Fibroblast of lung (primary cell): ENCODE measurements at places on chromosomes 2 and 18.

DNA sequence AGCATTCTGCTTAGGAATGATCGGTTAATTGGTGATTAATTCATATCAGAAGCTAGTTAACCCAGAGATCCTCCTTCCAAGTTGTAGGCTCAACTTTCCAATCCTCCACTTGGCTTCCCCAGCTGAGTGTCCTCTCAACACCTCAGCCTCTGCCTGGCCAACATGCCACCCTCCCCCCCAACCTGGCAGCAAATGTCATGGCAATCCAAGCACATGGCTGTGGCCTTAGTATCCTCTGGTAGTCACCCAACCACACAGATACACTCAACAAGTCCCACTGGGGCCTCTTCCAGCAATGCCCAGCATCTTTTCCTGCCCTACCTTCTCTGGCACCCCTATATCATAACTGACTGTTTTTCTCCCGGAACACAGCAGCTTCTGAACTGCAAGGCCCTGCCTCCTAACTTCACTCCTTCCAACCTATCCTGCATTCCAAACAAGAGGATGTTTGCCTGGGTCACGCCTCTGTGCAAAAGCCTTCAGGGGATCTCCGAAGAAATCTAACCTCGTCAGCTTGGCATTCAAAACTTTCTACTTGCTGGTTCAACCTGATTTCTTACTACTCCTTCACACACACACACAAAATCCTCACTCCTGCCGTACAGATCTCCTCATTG, 195.0 kb downstream of the CYP26B1 start:
- DNase-seq = no peak

DNA sequence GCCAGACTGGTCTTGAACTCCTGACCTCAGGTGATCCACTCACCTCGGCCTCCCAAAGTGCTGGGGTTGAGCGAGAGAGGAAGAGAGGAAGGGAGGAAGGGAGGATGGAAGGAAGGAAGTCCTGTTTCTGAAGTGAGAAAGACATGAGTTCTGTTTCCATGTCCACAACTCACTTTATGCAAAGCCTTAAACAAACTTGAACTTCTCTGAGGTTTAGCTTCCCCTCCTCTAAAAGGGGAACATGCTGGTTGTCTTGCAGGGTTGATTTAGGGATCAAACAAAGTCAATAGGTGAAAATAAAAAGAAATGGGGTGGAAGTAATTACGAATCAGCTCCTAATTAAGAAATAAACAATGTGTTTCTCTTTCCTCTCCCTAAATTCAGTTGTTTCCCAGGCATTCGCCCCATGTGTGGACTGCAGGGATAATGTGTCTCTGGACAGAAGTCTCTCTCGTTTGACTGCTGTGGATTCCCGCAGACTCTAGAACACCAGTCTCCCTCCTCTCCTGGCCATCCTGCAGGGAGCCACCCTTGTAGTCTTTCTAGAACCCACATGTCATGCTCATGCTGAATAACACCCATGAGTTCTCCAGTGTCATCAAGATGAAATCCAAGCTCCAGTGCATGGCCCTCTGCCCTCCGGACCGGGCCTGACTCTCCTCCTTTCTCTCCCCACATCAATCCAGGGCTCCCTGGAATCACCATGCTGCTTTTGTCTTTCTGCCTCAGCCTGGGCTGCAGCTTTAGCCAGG, 229.3 kb upstream of the TRIB2 start:
- DNase-seq = no peak

DNA sequence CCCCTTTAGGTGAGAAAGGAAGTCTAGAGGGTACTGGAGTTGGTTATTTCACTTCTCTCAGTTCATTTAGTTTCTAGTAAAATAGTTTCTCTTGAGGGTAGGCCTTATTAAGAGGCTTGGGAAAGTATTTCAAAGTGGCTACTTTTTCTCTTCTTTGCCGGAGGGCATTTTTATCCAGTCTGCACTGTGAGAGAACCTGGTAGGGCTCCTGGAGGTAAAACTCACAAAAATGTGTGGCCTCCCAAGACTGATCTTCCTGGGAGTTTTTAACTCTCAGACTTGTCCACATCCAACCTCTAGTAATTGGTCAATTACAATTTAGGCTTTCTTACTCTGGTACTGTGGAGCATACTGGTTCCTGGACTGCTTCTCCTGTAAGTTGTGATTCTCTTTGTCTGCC, 28.0 kb downstream of the EHBP1 start:
- no peak for DNase-seq

DNA sequence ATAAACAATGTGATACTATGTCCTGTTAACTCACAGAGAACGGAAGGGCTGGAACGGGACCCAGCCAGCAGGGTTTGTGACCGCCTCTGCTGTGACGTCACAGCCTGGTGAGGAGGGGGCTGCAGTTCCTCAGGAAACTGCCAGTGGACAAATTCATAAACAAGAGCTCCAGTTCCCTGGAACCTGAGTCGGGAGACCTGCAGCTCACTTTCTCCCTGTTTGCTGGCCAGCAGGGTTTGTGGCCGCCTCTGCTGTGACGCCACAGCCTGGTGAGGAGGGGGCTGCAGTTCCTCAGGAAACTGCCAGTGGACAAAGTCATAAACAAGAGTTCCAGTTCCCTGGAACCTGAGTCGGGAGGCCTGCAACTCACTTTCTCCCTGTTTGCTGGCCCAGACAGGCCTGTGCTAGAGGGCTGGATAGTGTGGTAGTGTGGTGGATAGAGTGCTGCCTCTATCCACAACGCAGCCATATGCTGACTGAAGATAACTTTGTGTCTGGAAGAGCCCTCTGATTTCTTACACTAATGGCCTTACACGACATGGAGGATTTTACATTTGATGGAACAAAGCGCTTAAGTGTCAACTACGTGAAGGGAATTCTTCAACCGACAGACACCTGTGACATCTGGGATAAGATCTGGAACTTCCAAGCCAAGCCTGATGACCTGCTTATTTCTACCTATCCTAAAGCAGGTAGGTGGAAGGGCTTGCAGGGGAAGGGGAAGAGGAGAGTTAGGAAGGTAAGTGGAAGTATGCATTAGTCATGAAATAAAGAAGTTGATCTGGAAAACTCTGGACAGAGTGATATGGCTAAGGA, at the start of gene SULT1C4:
TSS of gene SULT1C4 (plus strand) at position 140 of the 816 bp plus-strand sequence. CDS start at position 524, 384 bp downstream.
- peak; percentile 34 for DNase-seq

DNA sequence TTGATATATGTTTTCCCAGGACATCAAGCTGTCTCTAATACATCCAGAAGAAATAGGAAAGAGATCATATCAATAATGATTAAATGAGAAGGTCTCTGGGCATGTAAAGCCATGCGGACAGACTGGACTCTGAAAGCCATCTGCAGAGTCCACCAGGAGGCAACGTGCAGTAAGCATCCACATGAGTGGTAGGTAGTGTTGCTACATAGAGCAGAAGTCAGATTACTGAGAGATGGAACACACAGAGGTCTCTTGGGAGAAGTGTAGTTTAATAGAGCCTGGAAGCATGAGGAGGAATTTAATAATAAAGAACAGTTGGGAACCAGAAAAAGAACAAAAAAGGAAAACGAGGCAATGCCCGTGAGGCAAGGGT, 758.1 kb upstream of the DDX18 start:
- DNase-seq = no peak

GRCh38 chr2:69076601-69077000, 63.6 kb downstream of the ANTXR1 start:
- DNase-seq = no peak

GRCh38 chr2:61090386-61090921, 24.8 kb downstream of the SANBR start:
- DNase-seq = peak; percentile 14

GRCh38 chr18:60446821-60447220, 74.2 kb upstream of the MC4R start:
- peak; percentile 40 for DNase-seq

GRCh38 chr2:39380525-39381150, 56.4 kb downstream of the MAP4K3 start:
- DNase-seq = peak; percentile 50

DNA sequence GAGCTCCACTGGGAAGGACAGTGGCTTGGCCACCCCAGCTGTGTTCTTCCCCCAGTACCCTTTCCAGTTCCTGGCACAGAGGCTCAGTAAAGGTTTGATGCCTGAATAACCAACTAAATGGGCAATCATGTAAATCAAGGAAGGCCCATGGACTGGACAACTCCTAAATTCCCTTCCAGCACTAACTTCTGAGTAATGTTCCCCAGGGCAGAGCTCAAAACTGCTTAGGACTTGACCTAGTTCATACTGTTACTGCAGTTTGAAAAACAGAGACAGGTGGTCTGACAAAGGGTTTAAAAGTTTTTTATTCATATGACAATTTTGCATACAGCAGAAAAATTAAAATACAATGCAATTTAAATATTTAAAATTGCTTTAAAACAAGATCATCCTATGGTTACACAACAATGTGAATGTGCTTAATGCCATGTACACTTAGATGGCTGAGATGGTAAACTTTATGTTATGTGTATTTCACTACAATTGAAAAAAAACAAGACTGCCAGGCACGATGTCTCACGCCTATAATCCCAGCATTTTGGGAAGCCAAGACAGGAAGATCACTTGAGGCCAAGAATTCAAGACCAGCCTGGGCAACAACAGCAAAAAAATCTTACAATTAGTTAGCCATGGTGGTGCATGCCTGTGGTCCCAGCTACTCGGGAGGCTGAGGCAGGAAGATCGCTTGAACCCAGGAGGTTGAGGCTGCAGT, 26.2 kb downstream of the PCBP1 start:
- DNase-seq = no peak

DNA sequence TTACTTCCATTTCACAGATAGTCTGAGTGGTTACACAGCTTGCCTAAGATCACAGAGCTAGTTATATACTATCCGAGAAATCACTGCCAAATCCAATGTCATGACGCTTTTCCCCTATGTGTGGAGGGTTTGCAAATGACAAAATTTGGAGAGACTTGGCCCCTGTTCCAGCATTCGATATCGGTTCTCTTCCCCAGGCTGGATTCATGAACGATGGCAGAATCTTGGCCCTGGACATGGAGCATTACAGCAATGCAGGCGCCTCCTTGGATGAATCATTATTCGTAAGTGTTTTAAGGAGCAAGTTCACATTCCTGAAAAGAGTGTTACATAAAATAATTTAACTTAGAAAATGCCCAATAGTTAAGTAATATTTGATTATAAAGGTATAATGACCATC, 55.1 kb downstream of the AOX1 start:
- peak; percentile 60 for DNase-seq

GRCh38 chr2:110659248-110659647, 18.6 kb downstream of the BUB1 start:
- no peak for DNase-seq

DNA sequence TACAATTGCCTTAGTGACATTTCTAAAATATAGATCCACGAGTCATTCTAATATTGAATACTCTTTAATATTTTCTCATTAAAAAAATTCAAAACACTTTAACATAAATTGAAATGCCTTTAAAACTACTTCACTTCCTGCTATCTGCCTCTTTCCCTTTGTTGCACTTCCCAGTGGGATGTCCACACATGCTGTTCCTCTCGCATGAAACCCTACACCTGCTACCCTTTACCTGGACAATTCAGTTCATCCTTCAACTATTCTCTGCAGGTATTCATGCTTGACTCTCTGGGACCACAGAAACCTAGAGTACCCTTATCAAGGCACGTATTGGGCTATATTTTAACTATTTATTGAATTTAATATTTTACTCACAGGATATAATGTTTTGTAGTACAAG, 373.3 kb upstream of the GALNT5 start:
- no peak for DNase-seq

- no peak for DNase-seq
Measured at GRCh38 chr2:54226260-54226659, 29.8 kb downstream of the TSPYL6 start.

DNA sequence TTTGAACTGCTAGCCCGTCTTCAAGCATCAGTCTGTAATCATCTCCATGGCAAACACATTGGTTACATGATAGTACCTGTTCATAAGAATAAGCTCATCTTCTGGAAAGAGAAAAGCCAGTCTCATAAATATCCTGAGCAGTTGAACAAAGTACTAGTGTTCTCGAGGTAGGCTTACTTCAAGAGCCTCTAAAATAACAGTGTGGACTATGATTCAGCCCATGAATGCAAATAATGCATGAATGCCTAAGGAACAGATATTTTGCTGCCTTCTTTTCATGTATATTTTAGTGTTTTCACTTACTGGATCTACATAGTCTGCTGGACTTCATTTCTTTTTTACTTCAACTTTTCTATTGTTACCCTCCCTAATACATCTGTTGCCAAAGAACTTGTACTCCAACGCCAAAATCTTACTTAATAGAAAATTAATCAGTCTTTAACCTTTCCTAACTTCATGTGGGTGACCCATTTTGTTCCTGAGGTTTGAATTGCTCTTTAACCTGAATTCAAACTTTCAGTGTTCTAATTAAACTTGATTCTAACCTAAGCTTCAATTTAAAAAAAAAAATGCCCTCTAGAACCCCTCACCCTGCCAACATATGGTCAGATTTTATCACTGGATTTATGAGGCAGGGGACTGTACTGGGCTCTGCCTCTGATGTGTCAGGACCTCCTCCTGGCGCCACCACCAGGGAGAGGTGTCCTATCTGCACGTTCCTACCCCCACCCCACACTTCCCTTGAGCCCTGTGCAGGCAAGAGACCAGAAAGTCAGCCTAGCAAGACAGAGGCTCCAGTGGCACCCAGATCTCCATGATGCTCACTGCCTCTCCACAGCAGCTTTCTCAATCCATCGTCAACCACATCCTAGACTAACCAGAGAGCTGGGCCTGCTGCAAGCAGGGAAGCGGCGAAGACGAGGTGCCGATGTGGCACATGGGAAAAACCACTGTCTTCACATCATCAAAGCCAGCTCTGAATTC, 264.7 kb upstream of the ID2 start:
- no peak for DNase-seq

DNA sequence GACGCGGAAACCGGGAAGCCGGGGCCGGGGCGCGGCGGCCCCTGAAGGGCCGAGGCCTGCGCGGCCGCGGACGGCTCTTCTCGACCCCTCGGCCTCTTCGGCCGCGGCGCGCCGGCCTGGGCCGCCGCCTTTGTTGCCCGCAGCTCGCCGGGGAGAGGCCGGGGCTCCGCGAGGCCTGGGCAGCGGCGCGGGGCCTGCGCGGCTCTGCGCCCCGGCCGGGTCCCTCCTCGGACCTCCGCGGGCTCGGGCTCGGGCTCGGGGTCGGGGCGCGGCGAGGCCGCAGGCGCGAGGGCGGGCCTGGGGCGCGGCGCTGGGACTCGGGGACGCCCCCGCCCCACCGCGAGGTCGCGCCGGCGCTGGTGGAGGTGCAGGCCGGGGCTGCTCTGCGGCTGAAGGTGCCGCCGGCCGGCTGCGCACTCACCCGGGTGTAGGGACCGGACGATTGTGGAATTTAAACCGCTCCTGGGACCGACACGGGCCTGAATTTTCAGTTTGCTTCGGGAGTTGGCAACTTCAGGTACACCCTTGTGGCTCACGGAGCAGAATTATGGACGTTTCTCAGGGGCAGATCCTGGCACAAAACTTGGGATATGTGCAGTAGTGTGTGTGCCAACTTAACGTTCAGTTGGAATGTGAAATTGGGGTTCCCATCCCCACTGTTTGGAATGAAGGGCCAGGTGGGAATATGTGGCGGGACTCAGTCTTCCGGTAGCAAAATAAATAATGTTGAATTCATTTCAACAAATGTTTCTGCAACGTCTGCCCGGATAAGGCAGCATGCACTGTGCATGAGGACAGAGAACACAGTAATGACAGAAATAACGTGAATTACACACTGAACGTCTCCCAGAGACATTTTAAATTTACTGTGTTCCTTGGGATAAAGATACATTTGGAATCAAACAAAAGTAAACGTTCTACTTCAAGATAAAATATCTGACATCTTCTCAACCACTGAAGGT, 787 bp downstream of the SOCS6 start:
- DNase-seq = peak; percentile 46
